Type B pancreatic cell (in vitro differentiated cells): ENCODE measurements at places on chromosomes 6 and 20.

DNA sequence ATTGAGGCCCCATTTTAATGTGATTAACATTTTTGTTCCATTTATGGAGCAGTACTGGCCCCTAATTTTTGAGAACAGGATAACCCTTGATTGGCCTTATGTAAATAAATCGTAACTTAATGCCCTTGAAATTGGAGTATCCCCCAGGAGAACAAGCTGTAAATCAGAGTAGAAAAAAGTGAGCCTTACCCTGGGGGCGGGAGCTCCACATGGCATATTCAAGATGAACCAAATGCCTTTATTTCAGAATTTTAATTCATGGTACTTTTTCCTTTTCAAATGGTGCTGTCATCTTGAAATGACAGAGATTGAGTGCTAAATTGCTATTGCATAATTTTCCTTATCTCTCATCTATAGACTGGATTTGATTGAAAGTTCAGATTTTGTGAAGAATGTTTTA, 809.5 kb upstream of the FLRT3 start:
- DNase-seq: no peak

- DNase-seq: no peak
These were observed 119.0 kb upstream of the PRSS16 start for GRCh38 chr6:27128311-27129094.

DNA sequence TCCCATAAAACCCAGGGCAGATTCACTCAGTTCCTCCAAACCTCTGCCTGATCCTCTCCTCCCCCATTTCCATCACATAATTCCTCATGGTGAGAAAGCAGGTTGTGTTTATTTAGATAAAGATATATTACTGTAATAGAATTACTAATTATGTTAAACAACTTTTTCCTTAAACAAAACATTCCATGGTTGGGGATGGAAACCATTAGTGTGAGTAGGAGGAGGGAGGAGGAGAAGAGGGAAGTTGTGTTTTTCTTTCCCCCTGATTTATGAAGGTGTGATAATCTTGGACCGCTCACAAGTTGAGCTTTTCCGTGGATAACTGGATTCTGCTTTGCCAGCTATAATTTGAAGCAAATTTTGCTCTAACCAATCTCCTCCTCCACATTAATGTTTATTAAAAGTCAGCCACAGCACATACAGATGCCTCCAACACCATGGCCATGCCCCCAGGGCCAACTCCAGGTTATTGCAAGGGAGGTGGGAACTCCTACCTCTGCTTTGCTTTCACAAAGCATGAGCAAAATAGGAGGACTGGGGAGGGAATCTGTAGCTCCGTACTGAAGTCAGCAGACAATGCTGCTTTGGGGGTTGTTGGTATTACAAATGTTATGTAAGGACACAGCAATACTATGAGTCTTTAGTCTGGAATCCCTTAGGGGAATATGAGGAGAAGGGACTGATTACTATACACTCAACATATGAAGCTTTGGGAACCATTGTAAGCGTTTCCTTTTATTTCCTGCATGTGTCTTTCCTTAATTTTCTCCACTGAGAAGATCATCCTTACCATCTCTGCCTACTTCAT, 542.0 kb downstream of the DHX35 start:
- no peak for DNase-seq

DNA sequence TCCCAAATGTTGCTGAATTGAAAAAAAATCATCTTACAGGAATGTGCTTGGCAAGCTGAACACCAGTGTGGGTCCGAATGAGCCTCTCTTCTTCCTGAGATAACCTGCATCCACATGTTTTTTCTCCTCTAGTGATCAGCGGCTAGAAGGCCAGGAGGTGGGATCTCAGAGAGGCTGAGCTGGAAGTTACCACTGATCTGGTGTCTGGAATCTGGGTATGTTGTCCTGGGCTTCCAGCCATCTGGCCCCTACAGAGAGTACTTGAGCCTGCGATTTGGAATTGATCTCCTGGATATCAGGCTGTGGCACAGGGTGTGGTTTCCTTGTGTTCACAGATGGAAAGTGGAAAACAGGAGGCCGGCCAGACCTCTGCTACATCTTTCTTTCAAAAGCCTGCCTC, 35.9 kb downstream of the SULF2 start:
- no peak for DNase-seq

- DNase-seq: no peak
These were observed 12.9 kb upstream of the MCM3 start for GRCh38 chr6:52297433-52297832.

DNA sequence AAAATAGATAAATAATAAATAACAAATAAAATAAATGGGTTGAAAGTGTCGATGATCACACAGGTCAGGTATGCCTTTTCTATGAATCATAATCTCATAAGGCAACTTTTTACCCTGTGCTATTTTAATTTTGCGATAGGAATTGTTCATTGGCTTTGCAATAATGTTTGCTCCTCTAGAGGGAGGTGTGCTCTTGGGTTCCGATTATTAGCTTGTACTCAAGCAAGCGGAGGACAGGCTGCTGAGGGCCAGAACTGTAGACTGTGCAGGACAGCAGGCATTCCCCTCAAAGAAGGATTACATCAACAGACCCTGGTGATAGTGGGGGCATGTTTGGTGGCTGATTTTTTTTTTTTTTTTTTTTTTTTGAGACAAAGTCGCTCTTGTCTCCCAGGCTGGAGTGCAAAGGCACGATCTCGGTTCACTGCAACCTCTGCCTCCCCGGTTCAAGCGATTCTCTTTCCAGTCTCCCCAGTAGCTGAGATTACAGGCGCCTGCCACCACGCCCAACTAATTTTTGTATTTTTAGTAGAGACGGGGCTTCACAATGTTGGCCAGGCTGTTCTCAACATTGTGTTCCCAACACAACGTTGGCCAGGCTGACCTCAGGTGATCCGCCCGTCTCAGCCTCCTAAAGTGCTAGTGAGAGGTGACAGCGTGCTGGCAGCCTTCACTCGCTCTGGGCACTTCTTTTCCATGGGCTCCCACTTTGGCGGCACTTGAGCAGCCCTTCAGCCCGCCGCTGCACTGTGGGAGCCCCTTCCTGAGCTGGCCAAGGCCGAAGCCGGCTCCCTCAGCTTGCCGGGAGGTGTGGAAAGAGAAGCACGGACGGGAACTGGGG, 35.6 kb downstream of the RIOK1 start:
- no peak for DNase-seq

DNA sequence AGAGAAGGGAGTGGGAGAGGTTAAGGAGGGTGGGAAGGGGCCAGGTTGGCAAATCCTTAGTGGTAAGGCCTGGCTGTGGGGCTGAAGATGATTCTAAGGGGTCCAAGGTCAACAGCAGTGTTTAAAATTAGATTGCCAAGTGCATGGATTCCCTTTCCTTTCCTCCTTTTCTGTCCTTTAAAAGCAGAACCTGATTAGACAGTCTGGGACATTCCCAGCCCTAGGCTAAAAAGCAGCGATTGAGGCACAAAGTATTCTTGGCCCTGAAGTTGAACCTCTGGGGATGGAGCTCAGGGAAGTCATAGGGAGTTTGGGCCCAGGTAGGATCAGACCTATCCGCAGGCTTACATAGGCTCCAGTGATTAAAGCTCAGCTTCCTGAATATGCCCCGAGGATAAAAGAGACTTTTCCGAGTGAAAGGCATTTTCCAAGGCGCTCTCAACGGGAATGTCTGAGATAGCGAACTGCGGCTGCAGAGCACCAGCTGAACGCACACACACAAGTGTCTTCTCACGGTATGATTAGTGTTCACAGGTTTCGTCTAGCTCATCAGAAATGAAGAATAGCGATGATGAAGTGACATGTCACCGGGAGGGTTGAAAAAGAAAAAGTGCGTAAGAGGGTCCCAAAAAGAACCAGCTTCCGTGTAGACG, 787 bp upstream of the CARMIL1 start:
- DNase-seq: no peak

DNA sequence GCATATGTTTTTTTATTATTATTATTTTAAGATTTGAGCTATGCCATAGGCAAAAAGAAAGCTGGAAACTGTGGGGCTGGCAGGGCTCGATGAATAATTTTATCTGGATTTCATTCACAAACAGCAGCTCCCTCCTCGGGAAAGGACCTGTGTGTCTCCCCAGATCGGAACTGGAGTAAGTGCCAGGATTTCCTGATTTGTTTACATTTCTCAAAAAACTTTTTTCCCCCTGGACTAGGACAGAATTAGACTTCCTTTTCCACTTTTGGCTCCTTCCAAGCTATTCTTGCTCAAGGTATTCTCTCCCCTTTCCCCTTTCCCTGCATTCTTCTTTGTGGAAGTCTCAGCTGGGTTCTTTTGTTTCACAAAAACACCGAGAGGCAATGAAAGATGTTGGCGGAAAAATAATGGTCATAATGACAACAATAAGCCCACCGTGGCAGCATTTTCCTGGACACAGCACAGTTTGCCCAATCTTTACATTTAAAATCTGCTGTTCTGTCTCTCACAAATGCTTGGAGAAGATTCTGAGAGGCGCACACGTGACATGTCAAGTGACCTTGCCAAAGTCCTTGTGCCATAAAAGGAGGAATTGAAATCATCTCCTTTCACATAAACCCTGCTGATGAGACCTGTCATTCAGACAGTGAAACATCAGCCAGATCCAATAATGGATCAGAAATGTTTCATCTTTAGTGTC, 85.8 kb upstream of the PREP start:
- no peak for DNase-seq
